Activated naive CD4-positive, alpha-beta T cell (primary cell): ENCODE measurements at places on chromosomes 1 and 21.

DNA sequence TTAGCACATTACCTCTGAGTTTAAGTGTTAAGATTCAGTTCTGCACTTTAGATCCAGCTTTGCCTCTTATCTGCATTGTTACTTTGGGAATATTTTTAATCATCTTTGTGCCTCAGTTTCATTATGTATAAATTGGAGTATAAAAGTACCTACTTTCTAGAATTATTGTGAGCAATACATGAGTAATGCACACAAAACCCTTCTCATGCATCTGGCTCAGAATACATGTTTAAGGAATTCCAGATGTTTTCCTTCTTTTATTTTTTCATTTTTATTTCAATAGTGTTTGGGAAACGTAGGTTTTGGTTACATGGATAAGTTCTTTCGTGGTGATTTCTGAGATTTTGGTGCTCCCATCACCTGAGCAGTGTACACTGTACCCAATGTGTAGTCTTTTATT, 14.2 kb downstream of the C8A start:
- no peak for DNase-seq

- DNase-seq = no peak
Measured at GRCh38 chr1:33905241-33905640, 41.4 kb downstream of the HMGB4 start.

GRCh38 chr21:27584256-27584655, 617.4 kb upstream of the ADAMTS5 start:
- DNase-seq = no peak

- DNase-seq = no peak
Measured at GRCh38 chr1:247360991-247361731, 29.5 kb upstream of the ZNF496 start.
